ENCODE measurements at places on chromosomes 2 and 18.

DNA sequence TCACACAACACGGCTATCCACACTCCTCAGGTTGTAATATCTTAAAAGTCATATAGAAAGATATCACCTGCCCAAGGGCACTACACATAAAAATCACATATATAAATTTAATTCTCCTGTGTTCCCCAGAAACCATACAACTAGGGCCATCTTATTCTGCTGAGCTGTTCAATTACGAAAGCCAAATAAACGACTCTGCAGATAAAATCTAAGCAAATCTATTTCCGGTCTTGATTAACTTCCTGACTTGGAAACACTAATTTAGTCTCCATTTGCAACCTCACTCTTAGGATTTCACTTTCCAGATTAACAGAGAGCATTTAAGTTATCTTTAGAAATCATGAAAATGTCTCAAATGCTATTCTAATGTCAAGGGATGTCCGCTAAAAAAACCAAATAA is 23.9 kb upstream of the STK17B start:
- DNase-seq, result no peak

DNA sequence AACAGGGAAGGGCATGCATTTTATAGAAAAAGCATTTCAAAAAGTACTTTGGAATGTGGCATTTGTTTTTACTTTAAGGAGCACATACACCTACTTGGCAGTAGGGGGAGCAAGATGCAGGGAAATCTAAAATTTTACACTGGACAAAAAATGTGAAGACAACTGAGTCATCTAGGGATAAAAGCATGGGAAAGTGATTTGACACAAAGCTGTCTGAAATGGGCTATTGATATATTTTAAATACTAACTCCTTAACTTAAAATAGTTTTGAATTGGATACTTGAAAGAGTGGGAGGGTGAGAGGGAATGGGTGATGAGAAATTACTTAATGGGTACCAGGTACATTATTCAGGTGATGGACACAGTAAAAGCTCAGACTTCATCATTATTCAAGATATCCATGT is 15.8 kb downstream of the TMEM200C start:
- no peak for DNase-seq

DNA sequence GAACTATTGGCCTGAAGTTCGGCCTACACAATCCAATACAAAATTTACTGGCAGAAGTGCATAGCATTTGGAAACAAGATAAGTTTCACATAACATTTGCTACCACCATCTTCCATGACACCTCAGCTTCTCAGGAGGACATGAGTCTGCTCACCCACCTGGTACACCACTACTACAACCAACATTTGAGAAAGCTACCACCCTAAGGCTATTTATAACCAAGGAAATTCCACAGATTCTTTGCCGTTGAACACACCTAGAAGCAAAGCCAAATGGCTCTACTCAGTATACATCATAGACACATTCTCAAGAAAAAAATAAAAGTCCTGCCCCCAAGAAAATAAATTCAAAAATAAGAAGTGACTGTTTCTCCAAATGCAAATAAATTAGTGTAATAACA is 145.3 kb downstream of the SPAG16 start:
- DNase-seq, result no peak

DNA sequence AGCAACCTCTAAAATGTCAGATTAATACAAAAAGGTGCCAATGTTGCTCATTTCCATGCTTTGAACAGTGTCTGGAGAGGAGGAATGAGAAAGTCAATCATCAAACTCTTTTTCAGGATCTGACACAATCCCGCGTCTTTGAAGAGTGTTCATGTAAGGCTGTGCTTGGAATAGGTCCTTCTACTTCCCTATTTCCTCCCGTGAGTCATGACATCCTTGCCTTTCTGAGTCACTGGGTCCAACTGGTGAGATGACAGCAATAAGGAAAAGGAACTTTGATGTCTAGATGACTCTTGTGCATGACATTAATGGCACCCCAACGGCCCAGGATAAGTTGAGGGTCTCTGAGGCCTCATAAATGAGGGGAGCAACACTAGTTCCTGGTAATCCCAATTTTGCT is 109.0 kb upstream of the CELF4 start:
- DNase-seq, result no peak

GRCh38 chr2:195445639-195446038 is 211.4 kb upstream of the SLC39A10 start:
- DNase-seq, result no peak

DNA sequence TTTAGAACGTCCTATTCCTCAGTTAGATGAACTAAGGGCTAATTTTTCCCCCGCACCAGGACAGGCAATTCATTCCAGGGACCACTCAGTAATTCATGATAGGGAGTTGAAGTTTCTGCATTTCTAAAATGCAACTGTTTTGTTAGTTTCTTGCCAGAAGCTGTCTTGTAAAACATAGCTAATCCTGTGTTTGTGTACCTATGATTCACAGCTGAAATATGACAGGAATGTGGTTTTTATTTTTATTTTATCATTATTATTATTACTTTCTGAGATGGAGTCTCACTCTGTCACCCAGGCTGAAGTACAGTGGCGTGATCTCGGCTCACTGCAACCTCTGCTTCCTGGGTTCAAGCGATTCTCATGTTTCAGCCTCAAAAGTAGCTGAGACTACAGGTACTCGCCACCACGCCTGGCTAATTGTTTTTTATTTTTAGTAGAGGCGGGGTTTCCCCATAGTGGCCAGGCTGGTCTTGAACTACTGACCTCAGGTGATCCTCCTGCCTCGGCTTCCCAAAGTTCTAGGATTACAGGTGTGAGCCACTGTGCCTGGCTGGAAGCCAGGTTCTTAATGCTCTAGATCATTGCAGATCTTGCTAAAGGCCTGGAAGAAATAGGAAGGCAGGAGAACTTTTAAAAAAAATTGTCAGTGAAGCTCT is 154.8 kb upstream of the FHL2 start:
- no peak for DNase-seq

- no peak for DNase-seq
Measured at GRCh38 chr2:208164951-208165755, 1.8 kb upstream of the CRYGA start.

- no peak for DNase-seq
Measured at GRCh38 chr2:171267855-171268629, 107.3 kb upstream of the TLK1 start.

GRCh38 chr18:69518989-69519388 is 118.3 kb downstream of the DOK6 start:
- DNase-seq, result no peak
